ENCODE measurements at places on chromosomes 2 and 18.

DNA sequence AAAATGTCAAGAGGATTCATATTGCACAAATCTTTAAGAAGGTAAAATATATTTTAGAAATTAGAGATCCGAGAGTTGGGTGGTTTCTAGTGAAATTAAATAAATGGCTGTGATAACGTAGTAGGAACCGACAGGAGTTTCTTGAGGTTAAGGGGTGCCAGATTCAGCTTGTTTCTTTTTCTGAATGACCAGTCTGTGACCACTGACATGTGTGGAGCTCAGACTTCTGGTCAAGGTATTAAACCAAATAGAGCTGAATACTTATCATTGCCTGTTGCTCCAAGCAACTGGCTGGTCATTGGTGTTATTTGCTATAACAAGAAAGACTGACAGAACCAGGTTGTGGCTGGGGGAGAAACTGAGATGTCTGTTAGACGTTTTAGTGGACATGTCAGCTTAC is 408.2 kb upstream of the HS6ST1 start:
- DNase-seq = no peak

GRCh38 chr2:37612382-37612781 is 59.1 kb downstream of the CDC42EP3 start:
- no peak for DNase-seq

DNA sequence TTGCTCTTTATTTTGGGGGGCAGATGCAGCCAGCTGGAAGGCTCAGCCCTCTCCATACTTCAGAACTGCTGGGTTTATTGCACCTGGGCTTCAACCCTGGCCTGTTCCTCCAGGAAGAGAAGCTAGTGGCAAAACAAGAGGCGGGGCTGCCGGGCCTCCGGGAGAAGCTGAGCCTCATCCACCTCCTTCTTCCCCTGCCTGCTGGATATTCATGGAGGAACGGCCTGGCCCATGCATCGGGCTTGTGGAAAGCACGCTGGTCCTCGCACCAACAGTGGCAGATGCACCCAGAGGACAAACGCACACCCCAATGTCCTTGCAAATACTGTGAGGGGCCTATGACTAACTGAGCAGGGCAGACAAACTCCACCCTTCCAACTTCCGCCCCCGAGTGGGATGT is 30.6 kb downstream of the FAM178B start:
- DNase-seq = no peak

DNA sequence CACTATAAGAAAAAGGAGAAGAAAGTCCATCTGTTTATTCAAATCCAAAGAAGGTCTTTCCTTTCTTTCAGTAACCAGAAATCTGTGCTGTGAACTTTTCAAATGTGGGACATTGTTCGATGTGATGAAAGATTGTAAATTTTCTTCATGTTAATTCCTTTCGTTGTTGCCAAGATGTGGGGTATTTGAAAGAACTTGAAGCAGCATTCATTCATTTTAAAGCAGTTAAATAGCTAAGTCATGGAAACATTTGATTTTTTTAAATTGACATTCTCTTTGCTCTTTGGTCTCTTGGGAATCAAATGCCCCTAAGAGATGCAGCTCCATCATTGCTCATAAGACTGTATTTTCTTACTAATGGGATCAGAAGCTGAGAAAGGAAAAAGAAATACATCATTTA is 93.7 kb upstream of the EHBP1 start:
- no peak for DNase-seq

DNA sequence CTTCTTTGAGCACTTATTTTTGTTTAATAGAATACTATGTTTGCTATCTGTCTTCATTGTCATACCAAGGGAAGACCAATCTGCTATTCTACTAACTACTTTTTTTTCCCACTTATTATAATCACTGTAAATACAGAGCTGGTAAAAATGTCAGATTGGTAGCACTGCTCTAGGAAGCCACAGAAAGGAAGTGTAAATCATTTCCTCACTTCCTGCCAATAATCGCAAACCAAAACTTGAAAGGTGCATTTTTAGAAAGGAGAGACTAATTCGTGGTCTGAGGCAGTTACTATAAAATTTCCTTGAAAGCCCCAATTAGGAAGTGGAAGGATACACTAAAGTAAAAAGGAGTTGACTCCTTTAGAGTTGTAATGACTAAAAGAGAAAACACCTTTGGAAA is 13.9 kb upstream of the THSD7B start:
- no peak for DNase-seq

- DNase-seq = no peak
Observed at GRCh38 chr2:213317929-213318328, 33.7 kb downstream of the SPAG16 start.

DNA sequence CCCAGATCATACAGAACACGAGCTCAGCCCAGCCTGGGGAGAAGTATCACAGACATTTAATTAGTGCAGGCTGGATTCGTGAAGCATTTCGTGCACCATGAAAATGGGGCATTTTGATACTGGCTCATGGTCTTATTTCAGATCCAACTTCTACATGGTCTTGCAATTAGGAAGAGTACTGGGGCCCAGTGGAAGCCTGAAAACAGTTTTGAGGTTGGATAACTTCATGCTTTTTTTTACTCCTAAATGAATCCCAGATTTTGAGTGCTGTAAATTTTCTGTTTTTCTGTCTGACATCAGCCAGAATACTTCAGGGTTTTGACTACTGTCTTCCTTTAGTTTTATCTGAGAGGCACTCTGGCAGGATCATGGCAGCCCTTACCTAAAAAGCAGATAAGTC is 160.1 kb downstream of the GFPT1 start:
- DNase-seq = no peak

DNA sequence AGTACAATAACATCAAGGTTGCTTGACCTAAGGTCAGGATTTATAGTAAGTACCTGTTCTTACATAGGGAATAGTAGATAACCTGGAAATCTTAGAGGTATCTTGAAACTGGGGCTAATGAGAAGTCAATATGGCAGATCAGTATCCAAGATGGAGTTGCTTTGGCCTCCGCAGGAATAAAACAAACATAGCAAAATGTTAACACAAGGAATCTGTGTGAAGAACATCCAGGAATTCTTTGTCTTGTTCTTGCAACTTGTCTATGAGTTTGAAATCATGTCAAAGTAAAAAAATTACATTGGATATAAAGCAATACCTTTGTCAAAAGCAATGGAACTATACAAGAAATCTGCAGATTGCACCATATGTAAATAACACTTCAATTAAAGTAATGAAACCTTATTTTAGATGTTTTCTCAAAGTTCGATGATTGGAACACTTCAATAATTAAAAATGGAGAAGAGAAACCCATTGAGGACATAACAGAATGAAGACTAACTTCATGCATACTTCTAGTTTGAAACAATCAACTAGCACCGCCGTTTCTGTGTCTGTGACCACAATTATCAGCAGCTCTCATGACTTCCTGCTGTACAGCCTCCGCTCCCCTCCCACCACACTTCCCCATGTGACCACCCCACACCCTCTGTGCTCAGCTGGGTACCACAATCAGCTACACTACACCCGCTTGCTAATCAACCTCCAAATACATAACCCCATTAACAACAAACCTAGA is 27.6 kb downstream of the C2orf76 start:
- DNase-seq = peak; percentile 36

DNA sequence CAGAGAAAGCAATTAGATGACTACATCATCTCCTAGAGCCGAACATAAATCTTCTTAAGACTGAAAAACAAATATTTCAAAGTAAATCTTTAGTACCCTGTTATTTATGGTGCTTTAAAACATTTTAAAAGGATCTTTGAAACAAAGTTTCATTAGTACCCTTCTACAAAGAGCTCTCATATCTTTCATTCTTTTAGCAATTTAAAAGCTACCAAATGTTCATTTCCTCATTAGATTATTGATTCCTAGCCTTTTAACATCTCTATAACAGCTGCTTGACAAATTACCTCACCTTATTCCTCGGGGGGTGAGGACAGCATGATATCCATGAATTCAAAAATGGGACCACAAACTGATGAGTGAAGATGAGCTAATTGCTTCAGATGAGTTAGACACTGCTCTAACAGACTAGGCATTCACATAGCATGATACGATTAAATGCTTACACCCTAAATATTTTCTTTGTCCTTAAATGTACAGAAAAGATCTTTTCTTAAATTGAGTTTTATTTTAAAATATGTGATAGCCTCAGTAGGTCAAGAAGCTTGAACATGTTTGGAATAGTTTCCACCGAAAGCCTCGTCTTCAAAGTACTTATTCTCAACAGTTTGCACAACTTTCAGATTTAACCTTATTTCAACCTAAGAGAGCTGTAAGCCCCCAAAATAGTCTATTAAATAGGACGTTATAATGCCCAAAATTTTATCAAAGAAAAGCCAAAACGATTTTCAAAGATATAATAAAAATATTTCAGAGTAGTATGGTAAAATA is 2.1 kb downstream of the ATAD2B start:
- DNase-seq = no peak

DNA sequence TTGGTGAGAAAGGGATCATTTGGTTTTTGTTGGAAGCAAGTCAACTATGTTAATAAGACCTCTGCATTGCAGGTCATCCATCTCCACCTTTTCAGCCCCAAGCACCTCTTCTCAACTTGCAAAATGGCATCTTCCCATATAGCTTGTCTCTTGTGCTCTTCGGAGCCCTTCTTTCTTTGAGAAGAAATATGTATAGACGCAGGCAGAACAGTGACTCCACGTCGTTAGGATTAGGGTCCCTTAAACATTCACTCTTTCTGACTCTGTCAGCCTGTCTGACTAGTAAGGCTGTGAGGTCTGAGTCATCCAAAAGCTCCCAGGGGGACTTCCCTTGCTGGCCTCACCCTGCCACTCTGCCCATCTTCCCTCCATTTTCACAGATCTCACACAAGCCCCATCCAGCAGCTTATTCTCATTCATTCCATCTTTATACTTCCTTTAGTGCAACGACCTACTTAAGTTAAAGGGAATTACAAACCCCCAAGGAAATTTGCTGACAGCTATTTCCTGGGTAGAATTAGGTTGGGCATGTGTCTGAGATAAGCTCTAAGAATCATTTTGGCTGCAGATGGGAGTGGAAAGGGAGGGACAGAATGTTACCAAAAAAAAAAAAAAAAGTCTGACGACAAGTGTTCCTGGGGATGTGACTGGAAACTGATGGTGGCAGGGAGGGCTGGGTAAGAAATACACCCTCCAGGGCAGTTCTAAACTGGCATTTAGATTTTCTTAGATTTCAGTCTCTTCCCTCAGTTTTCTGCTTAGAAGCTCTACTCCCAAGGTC is 37.7 kb upstream of the MEX3C start:
- peak; percentile 59 for DNase-seq

- DNase-seq = no peak
Observed at GRCh38 chr2:27033253-27033852, 588 bp downstream of the TMEM214 start.

DNA sequence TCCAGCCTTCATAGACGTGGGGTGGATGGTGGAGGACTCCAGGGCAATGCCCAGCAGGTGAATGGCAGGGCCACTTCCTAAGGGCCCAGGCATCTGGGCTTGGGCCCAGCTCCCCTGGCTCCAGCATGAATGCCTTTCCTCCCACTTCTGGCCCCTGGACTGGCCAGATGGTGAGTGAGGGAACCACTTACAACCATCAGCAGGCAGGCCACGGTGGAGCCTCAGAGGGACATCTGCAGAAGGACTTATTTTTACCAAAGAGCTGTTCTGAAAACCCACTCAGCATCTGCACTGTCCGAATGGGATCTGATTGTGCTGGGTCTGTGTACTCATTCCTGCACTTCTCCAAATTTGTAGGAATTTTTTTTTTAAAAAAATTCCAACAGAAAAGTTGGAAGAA is 69.6 kb downstream of the SNTG2 start:
- DNase-seq = no peak

GRCh38 chr2:70613521-70613920 is 59.9 kb upstream of the TGFA start:
- no peak for DNase-seq

DNA sequence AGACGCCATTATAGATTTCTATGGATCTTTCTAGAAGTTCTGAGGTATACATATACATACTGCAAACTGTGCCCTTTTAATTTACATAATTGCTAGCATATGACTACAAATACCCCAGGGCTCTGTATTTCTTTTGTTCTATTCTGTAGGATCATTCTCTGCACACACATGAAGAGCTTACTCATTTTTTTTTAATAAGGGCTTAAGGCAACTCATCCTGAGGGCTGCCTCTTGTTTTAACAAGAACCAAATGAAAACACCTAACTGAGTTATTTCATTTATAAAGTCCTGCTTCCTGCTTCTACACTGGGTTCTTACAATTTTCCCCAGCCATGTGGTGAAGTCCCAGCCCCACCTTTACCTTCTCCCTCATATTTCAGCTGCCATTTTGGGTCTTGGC is 390.5 kb downstream of the IRS1 start:
- DNase-seq = no peak

GRCh38 chr18:3931013-3931315 is 481.0 kb downstream of the TGIF1 start:
- no peak for DNase-seq

DNA sequence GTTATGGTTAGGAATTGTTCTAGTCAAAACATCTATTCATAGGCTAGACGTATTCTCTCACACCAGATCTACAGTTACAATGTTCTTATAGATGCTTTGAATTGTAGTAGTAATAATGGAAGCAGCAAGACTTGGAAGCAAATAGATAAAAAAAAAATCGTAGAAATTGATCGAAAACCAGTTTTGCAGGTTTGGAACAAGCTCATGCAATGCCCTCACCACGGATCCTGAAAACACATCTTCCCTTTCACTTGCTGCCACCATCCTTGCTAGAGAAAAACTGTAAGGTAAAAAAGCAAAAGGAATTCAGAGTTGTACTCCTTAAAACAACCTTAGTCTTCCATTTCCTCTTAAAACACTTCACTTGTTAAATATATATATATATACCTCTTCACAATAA is 4.4 kb downstream of the SULT1C4 start:
- DNase-seq = no peak

GRCh38 chr2:106137731-106138521 is 56.2 kb downstream of the UXS1 start:
- DNase-seq = no peak

DNA sequence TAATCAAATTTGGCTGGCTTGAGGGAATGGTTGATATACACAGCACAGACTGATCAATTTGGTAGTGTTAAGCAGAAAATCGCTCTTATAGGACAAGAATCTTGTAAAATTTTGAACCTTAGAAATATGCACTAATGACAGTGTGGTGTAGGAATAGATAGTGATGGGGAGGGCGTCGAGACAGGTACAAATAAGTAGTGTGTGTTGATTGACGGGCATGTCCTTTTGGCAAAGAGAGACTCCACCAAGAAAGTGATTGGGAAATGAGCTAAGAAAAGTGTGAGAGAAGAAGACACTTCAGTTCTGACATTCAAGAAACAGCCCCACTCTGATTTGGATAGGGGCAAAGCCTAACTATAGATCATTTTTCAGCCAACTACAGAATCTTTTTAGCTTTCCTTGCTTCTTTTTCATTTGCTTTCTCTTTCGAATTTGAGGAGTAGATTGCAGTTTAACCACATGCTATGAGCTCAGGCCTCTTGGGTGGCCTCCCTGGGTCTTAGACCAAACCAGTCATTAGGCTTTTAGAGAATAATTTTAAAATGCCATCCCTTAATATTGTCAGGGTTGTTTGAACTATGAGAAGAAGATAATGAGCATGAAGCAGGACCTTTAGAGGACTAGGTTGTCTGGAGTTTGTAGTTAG is 127.1 kb downstream of the CERS6 start:
- DNase-seq = no peak

GRCh38 chr2:73110168-73111072 is 2.3 kb downstream of the RAB11FIP5 start:
- DNase-seq = no peak

GRCh38 chr2:238100049-238100820 is at the start of gene ESPNL:
ESPNL (plus strand) TSS chr2:238100340; CDS start chr2:238100420, 80 bp downstream.
- DNase-seq = peak; percentile 22

GRCh38 chr2:9653485-9654271 is 22.9 kb upstream of the YWHAQ start:
- no peak for DNase-seq

GRCh38 chr2:70098032-70098431 is 10.8 kb downstream of the PCBP1 start:
- DNase-seq = no peak

Measured in stimulated activated CD8-positive, alpha-beta memory T cell treated with anti-CD3 and anti-CD28 coated beads, Interleukin-4, amount 100 ng/mL, for 48 hours (primary cell).